Stimulated activated CD8-positive, alpha-beta memory T cell treated with anti-CD3 and anti-CD28 coated beads, Interleukin-12 subunit alpha, Interleukin-12 subunit beta, amount 100 ng/mL, for 4 hours (primary cell): ENCODE measurements at places on chromosomes 6 and 20.

DNA sequence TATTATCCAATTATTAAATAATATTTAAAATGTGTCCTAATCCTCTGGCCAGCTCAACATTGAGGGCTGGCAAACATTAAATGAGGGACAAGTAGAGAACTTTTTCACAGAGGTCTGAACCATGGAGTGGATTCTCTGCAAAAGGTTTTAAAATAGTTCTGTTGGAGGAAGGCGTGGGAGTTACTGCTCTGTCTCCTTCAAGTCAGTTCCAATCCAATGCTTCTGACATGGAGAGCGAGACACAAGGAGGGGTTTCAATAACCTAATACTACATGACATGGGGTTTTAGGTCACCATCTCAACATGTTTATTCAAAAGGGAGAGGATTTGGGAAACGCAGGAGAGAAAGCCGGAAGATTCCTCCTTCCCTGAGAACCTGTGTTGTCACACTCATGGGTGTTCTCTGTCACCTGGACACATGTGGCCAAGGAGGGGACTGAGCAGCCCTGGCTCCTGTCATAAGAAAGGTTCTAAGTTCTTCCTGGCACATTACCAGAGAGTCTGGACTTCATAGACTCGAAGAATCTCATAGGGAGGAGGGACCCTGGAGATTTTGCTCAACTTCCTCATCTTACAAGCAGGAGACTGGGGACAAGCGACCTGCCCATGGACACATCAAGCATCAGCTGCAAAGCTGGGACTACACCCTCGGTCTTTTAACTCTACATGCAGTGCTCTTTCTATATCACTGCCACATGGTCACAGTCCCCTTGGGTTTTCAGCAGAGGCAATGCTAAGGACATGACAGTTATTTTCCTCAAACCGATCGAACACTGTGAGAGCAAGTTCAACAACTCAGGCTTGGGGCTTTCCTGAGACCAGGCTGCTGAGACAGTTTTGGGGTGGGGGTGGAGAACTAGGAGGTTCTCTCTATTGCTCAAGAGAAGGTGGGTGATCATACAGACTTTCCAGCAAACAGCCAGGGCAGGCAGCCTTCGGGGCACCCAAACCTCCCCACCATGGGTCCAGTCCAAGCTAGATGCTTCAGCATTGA lies 38.6 kb downstream of the PRDM1 start:
- DNase-seq: no peak

DNA sequence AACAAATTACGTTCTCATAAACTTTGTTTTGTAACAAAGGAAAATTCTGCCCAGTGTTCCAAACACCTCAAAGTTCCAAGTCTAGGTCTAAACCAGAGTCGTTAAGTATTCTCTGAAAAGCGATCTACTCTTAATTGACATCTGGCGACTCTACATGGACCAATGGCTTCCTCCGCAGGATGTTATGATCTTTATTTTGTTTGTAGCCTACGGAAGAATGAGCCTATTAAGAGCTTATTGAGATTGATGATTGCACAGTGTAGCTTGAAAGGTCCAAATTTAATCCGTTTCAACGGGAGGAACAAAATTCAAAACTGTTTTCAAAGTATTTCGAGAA lies 61.1 kb downstream of the FAM217A start:
- no peak for DNase-seq

DNA sequence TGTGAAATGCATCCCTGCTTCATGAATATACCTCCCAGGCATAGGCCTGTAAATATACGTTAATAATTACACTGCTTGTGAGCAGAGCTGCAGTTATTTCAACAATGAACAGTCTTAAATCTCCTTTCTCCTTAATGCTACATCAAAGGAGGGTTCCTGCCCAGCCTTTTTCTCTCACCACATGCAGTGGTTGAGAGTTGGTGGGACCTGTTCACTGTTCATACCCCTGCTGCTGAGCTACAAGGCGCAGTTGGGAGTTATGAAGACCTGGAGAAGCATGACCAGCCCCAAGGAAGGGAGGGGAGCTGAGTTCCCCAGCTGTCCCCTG lies 111.9 kb upstream of the FOXQ1 start:
- no peak for DNase-seq

DNA sequence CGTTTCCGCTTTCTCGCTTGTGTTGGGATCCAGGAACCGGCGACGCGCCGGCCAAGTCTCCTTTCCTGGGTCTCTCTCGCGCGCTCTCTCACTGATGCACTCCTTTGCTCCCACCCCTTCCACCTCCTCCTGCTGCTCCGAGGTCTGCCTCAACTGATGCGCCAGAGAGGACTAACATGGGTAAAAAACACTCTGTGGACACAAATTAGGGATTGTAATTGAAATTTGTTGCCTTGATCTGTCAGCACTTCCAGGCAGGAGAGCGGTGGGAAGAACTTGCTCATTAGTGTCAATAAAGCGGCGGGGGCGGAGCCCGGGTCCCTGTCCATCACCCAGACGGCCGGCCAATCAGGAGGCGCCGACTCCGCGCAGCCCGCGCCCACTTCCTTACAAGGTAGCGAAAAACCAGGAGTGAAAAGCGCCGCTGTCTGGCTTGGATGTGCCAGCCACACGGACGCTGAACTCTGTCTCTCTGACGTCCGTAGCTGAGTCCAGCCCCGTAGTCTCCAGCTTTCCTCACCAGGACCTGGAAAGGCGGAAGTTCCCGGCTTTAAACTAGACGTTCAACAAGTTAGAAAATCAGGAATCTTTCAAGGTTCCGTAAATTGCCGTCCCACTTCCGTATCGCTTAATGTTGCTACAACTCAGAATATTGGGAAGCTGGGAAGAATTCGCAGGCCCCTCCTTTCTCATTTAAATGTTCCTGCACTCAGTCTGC lies at the start of gene TBX18:
TSS of gene TBX18 (minus strand) at position 267 of the 718 bp plus-strand sequence. CDS start 417 bp downstream, outside the sequence.
- DNase-seq: no peak

- DNase-seq: no peak
Measured at GRCh38 chr6:159116343-159116742, 52.9 kb upstream of the FNDC1 start.
